ENCODE measurements at places on chromosomes 3 and 15.

DNA sequence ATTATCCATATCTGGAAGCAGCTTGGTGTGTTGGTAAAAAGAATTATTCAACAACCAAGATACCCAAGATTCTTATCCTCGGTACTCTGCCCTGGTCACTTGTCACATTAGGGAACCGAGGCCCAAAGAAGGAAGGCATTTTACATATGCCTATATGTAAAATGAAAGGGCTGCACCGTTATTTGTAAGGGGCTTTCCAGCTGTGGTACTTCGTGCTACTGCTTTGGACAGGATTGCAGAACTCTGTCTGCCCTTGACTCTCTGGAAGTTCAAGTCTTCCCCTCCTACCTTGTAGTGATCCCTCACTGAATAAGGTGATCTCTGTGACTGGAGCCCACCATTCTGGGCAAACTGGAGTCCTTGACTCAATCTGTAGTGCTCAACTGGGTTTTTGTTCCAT is 198.9 kb upstream of the TOPAZ1 start:
- no peak for DNase-seq

DNA sequence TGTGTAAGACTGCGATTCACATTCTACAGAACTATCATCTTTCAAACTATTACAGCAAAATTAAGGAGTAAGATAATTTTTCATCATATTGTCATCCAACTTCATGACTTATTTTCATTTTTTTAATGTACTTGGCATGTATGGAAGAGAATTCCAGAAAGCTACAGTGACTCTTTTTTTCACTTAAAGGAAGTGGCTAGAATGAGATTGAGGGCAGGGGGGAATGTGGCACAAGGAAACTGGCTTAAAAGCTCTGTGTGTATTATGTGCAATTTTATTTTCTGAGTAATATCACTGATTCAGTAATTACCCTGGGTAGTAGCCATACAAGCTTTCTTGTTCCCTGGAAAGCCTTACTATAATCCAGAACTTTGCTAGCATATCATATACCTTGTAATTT is 94.6 kb downstream of the FILIP1L start:
- DNase-seq, result no peak

GRCh38 chr15:73748730-73749129 is 4.4 kb downstream of the INSYN1 start:
- DNase-seq, result no peak

- no peak for DNase-seq
Observed at GRCh38 chr3:55884491-55885285, 397.6 kb upstream of the WNT5A start.

DNA sequence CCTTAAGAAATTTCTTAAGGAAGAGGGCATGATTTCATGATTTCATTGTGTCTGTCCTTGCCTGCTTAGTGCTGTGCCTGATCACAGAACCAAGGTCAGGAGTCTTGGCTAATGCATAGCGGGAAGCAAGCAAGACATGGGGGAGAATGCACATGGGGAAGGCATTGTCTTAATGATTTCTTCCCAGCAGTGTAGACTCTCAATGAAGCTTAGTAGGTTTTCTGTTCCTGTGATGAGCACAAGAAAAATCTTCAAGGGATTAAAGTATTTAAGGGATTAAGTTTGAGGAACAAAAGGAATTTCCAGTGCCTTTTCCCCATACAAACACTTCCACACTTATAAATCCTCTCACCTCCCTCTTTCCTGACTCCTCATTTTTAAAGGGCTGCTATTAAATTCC is 46.9 kb upstream of the SEMA6D start:
- DNase-seq, result no peak

DNA sequence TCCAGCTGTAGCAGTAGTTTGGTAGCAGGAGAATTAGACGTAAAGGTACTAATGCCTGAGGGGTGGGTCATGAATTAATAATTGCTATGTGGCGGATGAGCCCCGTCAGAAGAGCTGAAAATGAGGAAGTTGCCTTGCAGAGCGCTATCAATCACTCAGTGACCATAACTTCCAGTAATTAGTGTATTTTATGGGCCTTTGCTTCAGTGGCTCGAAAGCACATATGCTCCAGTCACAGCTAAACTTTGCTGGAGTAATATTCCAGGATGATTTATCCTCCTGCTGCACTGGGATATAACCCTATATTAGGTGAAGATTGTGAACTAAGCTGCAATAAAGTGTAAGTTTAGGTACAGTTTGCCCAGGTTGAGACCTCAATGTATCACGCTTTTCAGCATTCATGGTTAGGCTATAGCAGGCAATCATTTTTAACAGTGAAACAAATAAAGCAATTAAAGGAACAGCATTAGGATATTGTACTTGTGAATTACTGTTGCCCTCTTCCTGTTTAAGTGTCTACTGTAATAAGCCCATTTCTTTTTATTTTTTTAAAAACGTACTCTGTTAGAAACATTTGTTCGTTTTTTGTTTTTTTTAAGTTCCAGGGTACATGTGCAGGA is 104.6 kb upstream of the SKOR1 start:
- peak; percentile 15 for DNase-seq
